Substantia nigra (tissue), 51 donors: ENCODE measurements at places on chromosomes 4 and X.

GRCh38 chr4:53361451-53361850 lies 4.4 kb downstream of the SCFD2 start:
- no peak for DNase-seq

DNA sequence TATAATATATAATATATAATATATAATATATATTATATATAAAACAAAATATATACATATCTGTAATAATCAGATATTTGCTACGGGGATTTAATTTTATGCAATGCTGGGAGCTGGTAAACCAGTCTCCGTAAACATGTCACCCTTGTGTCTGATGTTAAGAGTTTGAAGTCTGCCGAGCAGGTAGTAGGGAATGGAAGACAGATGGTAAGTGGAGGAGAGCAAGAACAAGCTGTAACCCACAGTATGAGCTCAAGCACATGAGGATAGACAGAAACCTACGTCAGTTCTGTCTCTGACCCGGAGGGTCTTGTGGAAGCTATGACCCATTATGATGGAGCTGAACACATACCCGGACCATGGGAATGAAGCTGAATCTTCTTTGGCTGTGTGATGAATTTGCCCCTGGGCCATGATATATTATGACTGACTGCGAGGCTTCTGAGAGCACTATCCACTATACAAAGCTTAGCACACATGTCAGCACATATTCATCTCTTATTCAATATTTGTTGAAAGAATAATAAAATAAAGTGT lies 46.2 kb downstream of the TIGD2 start:
- no peak for DNase-seq

- no peak for DNase-seq
Observed at GRCh38 chr4:7650606-7651385, 216.1 kb upstream of the PSAPL1 start.

DNA sequence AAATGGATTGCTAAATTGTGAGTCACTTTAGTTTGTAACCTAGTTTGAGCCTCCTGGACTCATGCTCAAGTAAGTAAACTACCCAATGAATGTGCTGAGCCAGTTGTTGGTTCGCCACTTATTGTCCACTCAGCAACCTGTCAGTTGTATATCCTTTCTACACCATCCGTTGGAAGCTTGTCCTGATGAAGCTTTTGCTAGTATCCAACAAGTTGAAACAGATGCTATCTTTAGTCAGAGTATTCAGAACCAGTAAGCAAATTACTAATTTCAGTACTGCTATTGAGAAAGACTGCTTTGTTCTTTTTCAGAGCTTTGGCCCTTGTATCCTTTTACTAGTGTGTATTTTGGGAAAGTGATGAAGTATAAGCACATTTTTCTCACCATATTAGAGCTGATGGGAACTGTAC lies 4.3 kb upstream of the NAA15 start:
- no peak for DNase-seq

DNA sequence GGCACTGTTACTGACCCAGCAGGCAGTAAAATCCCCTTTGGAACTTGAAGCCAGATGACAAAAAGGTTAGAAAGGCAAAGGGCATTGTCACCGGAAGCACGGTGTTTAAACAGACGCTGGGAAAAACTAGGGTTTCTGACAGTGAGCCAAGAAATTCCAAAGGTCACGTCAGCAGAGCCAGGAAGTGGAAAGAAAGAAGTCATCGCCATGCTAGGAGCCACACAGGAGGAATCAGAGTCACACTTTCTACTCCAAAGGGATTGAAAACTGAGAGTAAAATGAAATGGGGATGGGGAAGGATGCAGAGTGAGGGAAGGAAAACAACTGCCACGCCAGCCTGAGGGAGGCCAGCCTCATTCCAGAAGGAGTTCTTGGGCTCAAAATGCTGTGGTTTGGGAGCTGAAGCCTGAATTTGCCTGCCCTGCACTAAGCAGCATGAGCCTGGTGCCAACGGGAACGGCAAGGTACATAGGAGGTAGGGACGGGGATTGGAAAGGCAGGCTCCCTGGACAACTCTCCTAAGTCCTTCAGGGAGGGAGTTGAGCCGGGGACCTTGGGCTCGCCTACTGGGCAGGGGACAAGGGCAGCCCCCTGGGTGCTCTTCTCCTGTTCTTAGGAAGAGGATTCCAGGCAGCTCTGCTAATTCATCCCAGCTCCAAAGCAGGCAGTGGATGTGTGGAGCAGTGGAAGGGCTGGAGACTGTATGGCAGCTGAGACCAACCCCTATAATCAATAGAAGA lies 66.8 kb downstream of the SOWAHB start:
- no peak for DNase-seq

DNA sequence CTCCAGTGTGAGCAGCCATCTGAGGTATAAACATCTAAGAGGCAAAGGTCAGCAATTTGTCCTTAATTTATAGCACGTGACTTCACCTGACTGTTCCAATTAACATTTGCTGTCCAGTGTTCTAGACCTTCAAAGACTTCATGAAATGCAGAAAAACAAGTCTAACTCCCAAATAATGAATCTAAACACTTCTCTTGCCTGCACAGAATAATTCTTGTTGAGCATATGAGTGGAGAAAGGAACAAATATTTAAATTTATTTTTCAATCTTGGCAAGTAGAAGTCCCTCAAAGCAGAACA lies 12.0 kb downstream of the RFC1 start:
- DNase-seq = no peak

DNA sequence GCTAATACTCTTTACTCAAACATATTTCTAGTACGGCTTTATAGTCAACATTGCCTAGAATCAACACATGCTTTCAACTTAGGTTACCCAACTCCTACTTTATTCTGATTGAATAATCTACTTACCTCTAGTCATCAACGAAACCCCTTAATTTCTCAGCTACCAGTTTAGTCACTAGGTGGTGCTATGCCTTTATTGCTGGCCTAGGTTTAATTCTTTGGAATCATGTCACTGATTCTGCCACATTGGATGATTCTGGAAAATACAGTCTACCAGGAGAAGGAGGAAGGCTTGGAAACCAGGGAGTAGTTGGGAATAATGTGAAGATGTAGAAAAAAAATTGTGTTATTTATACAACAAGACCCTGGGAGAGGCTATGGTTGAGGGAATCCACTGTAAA lies 167.7 kb downstream of the DCAF12L2 start:
- no peak for DNase-seq

DNA sequence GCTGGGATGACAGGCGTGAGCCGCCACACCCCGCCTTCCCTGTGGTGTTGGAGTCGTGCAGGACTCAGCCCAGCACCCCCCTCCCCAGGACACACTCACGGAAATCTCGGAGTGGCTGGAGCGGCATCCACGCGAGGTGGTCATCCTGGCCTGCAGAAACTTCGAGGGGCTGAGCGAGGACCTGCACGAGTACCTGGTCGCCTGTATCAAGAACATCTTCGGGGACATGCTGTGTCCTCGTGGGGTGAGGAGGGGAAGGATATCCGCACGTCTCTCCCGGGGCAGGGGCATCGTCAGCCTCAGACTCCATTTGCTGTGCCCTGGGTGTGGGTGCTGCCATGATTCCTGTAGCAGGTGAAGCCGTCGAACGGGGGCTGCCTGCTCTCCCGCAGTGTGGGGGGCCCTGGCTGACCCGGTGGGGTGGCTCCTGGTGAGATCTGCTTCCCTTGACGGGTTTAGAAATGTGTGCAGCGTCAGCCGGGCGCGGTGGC lies 10.3 kb downstream of the PLCXD1 start:
- DNase-seq = no peak

DNA sequence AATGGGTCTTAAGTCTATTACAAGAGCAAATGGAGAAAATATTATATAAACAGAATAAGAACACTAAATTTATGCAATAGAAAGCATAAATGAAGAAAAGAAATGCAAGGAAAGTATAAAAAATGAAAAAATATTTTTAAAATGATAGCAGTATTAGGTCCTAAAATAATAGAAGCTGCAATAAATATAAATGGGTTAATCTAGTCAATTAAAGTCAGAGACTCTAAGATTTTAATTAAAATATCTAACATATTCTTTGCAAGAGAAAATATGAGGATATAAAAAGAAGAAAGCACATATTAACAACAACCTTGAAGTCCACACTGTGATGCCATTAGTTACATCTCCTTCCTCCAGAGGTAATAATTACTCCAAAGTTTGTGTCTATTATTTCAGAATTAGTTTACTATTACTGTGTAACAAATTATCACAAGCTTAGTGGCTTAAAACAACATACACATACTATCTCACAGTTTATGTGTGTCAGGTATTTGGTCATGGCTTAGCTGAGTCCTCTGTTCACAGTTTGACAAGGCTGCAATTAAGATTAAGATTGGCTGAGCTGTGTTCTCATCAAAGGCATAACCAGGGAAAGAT lies 174.9 kb downstream of the NAA11 start:
- no peak for DNase-seq

GRCh38 chr4:111228396-111228795 lies 605.5 kb upstream of the PITX2 start:
- DNase-seq = no peak

DNA sequence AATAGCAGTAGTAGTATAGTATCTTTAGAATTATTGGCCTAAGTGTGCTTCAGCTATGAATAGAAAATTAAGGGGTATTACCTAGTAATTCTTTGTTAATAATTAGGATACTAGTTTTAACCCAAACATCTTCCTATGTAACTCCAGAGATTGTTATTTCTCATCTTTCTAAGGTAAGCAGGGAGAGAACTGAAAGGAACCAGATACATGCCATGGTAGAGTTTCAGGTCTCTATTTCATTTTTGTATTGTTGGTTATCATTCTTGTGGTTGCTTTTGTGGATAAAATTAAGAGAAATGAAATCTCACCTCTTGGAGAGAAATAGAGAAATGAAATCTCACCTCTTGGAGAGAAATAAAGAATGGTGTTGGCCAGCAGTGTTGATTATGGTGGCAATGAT lies 597.1 kb upstream of the CT83 start:
- DNase-seq = no peak

DNA sequence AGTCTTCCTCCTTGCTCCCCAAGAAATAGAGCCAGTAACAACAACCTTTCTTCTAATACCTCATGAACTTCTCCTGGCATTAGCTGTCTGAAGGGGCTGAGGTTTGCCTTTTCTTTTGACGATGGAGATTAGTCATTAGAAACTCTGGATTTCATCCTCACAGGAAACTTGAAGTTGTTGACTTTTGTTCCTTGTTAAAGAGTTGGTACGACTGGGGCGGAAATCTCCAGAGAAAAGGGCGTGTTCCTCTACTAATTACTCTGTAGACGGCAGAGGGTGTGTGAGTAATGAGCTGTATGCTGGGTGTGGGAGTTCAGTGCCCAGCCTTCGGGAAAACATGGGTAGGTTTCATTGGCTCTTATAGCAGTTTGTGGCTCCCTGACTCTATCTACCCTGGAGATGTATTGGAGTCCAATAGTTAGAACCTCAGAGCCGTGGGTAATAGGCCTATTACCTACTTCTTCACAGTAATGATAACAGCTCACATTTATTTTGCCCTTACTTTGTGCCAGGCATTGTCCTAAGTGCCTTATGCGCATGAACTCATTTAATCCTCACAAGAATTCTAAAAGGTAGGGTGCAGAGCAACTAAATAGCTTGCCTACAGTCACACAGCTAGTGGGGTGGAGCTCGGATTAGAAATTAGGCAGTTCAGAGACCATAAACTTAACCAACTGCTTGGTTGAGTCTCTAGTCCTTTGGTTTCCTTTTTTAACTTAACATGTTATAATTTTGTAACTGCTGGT lies 23.4 kb downstream of the TMEM164 start:
- DNase-seq = no peak

- no peak for DNase-seq
Observed at GRCh38 chrX:34557733-34558132, 99.4 kb downstream of the TMEM47 start.

GRCh38 chrX:80578517-80579105 lies 158.4 kb downstream of the TENT5D start:
- no peak for DNase-seq

DNA sequence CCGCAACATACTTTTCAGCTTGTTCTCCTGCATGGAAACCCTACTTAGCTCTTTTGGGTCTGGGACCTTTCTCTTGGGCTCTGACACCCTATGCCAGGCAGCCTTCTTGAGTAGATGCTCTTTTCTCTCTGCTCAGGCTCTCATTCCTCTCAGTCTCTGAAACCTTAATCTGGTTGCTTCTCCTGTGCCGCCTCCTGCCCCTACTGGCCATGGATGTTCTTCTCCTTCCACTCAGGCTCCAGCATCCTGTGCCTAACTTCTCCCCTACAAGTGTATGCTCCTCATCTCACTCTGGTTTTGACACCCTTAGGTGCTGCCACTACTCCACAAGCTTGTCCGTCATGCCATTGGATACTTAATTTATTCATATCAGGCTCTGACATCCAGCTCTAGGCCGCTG lies 15.2 kb downstream of the BLTP1 start:
- DNase-seq = no peak

- no peak for DNase-seq
Observed at GRCh38 chr4:36549252-36549651, 267.8 kb downstream of the DTHD1 start.

GRCh38 chr4:998096-998691 lies 5.0 kb upstream of the SLC26A1 start:
- no peak for DNase-seq

DNA sequence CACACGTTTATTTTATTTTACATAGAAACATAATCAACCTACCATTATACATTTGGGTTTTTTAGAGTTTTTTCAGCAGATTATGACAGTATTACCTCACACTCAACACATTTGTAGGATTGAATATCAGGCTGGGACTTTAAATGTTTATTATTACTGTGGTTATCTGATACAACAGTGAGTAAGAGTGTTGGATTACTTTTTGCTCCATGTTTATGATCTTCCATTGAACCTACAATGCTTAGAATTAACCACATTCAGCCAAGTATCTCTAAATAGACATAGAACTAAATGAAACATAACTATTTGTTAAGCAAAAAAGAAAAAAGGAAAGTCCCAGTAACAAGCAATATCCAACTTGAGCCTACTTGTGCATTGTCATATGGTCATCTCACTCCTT lies 607.4 kb upstream of the PITX2 start:
- DNase-seq = no peak

DNA sequence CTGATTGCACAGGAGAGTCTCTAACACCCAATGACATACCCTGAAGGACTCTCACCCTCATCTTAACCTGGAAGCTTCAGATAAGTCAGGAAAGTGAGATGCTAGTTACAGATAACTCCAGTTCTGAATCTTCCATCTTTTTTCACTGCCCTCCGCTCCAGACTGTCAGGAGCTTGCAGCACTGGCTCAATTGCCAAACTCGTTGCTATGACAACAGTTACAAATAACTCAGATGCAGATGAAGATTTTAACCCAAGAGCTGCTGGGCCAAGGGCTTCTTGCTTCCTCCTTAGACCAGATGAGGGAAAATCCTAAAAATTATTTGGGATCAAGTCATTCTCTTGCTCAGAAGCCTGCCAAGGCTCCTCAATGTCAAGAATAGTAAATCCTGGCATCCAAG lies 109.1 kb upstream of the HUWE1 start:
- DNase-seq = no peak

- no peak for DNase-seq
Observed at GRCh38 chr4:36310216-36310615, 28.8 kb downstream of the DTHD1 start.

DNA sequence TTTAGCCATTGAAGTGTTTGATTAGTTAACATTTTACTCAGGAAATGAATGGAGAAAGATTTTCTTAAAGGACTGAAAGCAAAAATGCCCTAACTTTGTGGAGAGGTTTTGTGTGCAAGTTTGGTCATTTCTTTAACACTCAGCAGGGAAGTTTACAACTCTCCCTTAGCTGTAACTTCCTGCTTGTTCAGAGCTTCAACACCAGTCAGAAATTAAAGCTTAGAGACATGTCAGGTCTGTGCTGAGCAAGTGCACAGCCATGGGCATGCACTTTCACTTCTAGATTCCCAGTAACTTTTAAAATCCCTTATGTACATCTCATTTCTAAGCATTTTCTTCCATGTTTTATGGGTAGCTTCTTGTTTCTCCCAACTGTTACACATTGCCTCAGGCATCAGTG lies 326.0 kb downstream of the ACTRT1 start:
- no peak for DNase-seq
